ENCODE measurements at places on chromosomes 7 and 10.

GRCh38 chr10:3872712-3873329, 87.8 kb upstream of the KLF6 start:
- no peak for DNase-seq

- no peak for DNase-seq
Observed at GRCh38 chr10:110425684-110426293, 71.9 kb upstream of the DUSP5 start.

DNA sequence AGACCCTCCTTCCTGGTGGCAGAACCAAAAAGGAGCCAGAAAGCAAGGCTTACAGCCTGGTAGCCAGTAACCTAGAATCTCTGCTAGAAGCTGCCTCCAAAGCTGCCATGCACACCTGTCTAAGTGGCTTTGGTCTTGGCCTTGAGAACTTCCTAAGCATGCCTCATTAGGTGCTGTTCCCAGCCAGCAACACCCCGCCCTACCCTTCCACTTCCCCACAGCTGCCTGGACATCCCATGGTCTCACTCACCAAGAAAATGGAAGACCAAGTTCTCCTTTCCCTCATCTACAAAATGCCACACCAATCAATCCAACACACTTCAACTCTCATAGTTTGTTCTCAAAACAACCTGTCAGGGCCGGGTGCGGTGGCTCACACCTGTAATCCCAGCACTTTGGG, 4.2 kb downstream of the PSAP start:
- DNase-seq: no peak

DNA sequence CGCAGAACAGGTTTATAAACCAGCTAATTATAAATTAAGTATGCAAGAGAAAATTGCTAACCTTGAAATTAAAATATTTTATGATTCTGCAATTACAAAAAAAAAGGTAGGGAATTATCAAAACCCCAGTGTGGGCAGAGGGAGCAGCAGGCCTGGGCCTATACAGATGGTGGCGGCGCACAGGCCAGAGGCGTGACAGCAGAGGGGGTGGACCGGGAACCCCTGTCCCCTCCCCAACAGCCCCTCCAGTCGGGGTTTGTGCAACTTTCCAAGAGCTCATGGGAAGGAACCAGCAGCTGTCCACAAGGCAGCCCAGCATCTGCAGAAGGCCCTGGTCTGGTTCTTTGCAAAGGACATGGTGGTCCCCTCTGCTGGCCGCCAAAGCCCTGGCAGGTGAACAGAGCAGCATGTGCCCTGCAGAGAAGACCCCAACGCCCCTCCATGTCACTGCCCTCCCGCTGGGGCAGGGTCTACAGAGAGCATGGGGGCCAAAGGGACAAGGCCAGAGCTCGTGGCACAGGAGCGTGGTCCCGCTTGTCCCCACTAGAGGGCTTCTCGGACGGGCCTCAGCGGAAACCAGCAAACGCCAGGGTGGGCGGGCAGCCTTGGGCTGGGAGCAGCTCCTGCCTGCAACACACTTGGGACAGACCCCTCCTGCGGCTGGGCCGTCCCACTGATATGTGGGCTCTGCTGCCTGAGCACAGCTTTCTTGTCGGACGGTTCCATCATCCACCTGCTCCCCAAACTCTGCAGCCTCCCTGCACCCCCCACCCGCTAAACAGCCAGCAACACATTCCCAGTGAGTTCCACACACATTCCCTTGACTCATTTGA, 75.1 kb downstream of the EBF3 start:
- DNase-seq: no peak

DNA sequence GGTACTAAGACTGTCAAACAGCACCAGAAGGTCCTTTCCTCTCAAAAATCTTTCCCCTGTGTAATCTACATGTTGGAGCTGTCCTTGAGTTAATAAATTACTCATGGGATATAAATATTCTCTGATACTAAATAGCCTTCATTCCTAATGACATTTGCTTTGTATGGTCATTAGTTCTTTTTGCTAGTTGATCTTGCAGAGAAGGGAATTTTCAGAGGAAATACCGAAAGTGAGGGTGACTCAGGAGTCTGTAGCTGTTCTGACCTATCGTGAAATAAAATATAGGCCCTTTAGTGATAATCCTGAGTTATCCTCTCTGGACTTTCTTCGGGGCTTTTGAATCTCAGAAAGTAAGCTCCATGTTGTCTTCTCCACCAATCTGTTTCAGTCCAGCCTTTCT, 19.4 kb upstream of the CLDN12 start:
- no peak for DNase-seq

- no peak for DNase-seq
Observed at GRCh38 chr7:28458732-28459131, 46.4 kb downstream of the CREB5 start.

DNA sequence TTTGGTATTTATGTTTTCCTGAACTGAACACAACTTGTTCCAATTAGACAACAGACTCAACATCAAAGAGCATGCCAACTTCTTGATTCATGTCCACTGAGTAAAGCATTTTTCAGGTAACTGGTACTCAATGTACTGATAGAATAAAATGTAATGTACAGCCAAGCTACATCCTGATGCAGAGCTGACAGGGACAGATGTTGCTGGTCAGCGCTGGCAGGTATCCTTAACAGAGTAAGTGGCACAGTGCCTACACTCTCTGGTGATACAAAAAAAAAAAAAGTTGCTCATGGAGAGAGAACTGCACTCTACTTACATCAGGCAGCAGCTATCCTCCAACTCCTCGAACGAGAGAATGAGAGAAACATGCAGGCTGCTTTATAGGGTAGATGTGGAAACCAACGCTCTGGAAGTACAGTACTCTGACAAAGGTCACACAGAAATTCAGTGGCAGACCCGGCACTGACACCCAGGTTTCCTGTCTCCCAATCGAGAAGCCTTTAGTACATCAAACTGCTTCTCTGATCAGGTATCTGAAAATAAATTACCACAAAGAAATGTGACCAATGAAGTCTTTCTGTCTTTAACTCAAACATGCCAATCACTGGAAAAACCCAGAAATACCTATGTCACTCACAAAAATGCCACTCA, 4.6 kb downstream of the ITGB1 start:
- no peak for DNase-seq

DNA sequence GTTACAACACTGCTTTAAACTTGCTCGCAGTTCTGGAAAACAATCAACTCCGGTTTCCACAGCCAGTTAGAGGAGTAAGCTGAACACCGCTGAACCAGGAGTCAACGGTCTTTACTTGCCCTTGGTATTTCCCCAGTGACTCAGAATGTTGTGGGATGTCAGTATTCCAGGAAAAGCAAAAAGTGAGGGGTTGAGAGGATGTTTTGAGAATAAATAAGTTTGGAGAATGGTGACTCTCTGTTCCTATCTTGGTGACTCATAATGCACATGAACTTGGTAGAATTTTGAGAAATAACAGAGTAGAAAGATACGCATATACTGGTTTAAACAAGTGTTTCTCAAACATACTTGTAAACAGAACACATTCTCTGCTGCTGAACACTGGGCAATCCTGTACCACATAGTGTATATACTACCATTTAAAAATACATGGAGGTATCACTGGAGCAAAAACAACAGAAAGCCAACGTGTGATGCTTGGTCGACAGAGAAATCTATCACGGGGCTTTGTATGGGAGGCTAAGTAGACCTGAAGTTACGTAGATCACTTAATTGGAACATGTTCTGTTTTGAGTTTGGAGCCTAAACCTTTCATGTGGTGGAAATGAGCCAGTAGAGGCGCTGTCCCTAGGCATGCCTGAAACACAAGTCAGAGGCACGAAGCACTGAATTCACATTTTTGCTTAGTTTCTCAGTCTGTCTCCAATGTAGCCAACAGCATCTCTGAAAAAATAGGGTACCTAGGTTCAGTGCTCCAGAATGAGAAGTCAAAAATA, 534.3 kb downstream of the PARD3 start:
- no peak for DNase-seq

DNA sequence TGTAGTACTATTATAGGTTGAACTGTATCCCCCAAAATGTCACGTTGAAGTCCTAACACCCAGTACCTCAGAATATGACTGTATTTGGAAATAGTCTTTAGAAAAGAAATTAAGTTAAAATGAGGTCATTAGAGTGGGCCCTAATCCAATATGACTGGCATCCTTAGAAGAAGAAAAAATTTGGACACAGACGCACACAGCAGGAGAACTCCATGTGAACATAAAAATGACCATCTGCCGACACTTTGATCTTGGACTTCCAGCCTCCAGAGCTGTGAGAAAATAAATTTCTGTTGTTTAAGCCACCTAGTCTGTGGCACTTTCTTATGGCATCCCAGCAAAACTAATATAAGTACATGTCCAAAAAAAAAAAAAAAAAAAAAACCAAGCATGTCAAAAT, 225.8 kb downstream of the PARD3 start:
- DNase-seq: no peak

- no peak for DNase-seq
Observed at GRCh38 chr7:120207037-120207436, 65.9 kb upstream of the KCND2 start.

DNA sequence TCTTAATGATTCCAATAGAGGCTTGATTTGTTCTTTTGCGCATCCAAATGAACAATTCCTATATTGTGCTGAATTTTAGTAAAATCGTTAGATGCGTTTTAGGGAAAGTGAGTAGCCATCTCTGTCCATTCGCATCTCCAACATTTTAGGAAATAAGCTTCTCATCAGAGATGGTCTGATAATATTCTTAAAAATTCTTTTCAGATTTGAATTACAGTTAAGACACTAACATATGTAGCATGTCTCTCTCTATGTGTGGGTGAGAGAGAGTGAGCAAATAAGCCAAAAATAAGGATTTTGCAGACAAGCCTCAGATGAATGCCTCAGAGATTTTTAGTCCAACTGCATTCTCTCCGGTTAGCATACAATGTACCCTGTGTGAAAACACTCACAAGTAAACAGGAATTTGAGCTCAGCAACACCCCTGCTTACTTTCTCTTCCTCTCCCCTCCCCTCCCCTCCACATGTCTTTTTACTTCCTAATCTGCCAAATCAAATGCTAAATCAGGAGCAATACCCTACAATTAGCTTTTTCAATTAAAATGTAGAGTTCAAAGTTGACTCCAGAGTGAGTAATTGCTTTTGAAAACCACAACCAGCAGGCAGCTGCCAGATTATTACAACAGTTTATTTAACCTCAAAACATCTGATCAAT, 354.4 kb downstream of the CRPPA start:
- no peak for DNase-seq

DNA sequence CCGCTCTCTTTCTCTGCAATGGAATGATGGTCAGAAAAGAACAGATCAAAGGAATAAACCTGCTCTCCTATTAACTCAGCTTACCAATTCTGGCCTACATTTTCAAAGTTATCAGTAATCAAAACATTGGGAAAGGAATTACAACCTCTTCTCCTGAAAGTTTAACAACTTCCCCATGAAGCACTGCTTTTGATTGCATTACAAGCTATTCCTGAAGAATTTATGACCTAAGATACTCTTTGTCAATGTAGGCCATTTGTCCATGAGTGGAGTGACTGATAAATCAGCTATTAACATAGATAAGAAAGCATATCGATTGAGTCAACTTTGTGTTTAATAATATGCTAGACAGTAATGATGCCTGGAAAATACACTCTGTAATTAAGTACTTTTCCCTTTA, 271.7 kb upstream of the C7orf33 start:
- DNase-seq: no peak

DNA sequence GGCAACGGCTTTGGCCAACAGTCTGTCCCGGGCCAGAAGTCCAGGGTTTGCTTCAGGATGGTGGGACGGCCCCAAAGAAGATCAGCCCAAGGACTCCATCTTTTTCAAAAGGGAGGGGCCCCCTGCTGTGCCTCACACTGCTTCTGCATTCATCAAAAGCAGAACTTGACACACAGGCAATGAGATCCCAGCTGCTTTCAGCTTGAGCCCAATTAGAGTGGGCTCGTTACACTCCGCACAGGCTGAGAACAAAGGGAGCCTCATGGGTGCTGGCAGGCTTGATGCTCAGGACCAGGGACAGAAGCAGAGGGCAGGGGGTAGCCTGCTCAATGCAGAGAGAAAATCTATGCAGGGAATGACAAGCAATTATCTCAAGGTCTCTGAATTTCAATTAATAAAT, 45.5 kb downstream of the VOPP1 start:
- no peak for DNase-seq

DNA sequence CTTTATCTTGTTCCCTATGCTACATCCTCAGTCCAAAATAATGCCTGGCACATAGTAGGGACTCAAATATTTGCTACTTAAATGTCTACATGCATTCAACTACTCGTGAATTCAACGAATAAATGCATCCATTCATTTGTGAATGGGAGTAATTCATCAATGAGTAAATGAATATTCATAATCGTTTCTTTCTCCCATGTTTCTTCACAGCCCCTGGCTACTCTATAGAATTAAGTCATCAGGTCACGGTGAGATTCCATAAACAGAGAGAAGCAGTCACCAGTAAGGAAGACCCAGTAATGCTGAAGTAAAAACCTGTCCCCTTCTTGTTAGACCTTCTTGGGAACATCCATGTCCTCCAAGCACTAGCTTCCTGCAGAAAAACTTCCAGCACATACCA, 48.4 kb downstream of the ATE1 start:
- no peak for DNase-seq

DNA sequence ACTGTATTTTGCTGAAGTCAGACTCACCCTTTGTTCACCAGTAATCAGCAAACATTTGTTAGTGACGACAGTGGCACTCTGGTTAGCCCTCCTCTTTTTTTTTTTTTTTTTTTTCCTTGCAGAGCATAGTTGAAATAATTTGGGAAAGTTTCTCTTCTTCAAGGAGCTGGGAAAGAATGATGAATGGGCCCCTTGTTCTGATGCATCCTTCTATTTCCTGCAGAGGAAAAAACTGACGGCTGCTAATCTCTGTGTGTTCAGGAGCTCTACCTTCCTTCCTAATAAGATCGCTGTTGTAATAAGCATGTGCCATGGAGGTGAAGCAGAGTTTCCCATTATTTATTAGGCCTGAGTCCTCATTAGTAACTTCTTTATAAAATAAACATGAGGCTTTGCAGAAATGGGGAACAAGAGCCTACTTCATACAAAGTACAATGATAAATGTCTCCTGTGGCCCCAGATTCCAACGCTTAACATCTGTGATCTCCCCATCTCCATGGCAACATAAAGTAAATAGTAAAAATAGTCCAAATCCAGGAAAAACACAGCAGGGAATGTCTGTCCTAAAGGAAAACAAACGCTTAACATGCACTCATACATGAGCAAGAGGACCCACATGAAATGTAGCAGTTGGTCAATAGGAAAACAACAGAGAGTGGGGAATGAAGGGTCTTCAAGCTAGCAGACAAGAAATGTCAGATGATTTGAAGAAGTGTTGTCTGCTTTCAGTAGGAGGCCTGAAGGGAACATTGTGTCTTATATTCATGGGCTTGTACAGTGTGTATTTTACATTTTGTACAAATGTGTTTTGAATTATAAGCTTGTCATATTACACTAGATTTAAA, 59.1 kb upstream of the CALD1 start:
- DNase-seq: no peak

GRCh38 chr10:64036321-64036930, 515.2 kb downstream of the REEP3 start:
- no peak for DNase-seq

DNA sequence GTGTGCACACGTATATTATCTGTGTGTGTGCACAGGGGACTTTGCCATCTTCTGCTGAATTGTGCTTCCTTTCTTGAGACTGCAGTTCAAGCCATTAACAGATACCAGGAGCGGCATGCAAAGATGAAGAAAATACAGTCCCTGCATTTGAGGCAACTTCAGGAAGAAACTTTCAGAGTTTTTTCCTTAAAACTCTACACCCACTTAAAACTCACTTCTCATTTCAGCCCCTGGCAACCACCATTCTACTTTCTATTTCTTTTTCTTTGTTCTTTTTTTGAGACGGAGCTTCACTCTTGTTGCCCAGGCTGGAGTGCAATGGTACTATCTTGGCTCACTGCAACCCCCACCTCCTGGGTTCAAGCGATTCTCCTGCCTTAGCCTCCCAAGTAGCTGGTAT, 448.9 kb upstream of the ZMIZ1 start:
- DNase-seq: no peak

GRCh38 chr10:118953598-118954393, 75.7 kb upstream of the NANOS1 start:
- DNase-seq: no peak
